ENCODE measurements at places on chromosomes 1 and 21. TPM values are rescaled to one million over a fixed set of nuclear protein-coding genes. Genes with fewer than 3 reads are reported as not detected.

The SPTA1 gene
- total RNA-seq: 0.62 TPM

The ASCL5 gene
- total RNA-seq: not detected

The DOP1B gene
- total RNA-seq: 17.2 TPM

The LIN28A gene
- not detected for total RNA-seq

The LCE1C gene
- not detected for total RNA-seq

The ZYG11A gene
- total RNA-seq: 0.05 TPM

The GJA8 gene
- total RNA-seq: not detected

The OR2L3 gene
- not detected for total RNA-seq

The MANEAL gene
- total RNA-seq: 1.8 TPM

The RPL22 gene
- total RNA-seq: 275 TPM

The GUCA2A gene
- total RNA-seq: not detected

Measured in posterior vena cava (tissue), 2 donors.